ENCODE measurements at places on chromosomes 1 and 21.

DNA sequence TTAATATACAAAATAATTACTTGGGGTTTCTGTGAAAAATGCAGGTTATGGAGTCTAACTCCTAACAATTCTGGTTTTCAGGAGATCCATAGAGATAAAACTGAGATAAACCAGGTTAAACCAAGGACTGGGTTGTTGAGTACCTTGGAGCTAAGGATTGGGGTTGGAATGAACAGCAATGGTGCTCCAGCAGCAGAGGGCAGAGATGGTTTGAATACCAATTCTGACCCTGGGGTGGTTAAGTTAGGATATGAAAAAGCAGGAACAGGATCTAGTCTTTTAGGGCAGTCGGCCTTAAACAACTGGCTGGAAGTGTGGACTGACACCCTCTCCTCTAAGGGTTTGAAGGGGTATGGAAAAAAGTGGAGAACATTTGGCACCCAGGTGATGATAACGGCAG is 53.0 kb downstream of the UROD start:
- DNase-seq, result no peak

DNA sequence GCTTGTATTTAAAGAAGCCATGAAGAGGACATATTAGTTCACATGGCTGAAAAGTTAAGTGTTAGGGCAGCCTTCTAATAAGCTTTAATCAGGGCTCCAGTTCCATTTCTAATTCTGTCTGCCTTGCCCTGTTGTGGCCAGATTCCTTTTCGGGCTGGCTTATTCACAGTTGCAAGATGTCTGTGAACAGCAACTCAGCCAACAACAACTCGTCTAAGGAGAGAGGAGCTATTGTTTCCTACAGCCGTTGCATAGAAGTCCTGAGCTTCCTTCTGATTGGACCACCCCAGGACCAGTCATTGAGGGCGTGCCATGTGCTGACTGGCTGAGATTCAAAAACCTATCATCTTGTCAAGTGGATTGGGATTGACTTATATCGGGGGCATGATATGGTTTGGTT is 18.6 kb upstream of the COQ8A start:
- no peak for DNase-seq

DNA sequence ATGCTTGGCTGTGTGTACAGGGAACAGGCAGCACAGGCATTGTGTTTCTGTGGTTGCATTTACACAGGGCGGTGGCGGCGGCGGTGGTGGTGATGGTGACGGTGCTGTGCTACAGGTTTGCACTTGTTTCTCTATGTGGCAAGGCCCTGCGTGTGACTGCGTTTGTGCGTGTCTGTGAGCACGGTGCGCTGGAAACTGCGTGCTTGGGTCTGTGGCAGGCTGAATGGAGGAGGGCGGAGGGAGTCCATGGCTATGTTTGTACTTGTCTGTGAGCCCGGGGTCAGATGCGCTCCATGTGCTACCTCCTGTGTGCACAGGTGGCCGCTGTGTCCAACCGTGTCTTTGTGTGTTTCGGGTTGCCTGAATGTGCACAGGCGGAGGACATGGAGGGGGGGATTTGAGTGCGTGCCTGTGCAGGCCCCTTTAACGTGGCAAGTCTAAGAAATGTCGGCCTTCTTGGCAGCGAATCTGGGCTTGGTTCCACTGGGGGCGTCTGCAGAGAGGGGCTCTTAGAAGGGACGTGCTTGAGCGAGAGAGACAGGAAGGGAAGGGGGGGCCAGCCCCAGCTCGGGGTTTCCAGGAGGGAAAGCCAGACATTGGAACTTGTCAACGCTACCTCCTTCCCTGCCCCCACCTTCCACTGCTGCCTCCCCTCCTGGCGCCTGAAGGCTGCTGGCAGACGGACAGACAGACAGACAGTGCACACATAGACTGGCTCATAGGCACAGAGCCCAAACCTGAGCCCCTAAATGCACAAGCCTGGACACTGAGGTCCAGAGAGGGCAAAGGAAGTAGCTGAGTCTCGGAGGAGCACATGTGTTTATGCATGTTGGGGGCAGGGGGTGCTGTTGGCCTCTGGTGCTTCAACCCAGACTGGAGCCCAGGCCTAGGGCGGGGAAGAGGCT is 32.7 kb upstream of the WASF2 start:
- DNase-seq, result peak; percentile 76

GRCh38 chr1:168157638-168158037 is 20.9 kb upstream of the GPR161 start:
- DNase-seq, result no peak

DNA sequence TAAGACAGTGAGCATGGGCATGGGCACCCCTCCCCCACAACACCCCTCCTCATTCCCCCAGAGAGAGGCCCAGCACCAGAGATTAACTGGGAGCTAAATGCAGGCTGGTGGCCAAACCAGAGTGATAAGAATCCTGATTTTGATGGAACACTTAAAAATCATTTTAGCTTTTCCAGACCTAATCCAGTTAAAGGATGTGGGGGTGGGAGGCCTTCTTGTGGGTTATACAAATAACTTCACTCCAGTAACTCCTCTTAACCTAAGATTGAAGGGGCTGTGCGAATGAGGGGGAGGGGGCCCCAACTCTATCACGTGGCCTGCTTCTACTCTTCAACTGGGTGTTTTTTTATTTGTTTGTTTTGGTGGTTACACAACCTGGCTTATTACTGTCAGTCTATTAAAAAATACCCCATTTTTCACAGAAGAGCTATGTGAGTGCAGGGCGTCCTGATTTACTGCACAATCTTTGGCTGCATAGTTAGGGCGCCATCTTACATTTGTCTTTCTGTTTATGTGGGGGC is 398.1 kb upstream of the LYPLAL1 start:
- DNase-seq, result no peak

DNA sequence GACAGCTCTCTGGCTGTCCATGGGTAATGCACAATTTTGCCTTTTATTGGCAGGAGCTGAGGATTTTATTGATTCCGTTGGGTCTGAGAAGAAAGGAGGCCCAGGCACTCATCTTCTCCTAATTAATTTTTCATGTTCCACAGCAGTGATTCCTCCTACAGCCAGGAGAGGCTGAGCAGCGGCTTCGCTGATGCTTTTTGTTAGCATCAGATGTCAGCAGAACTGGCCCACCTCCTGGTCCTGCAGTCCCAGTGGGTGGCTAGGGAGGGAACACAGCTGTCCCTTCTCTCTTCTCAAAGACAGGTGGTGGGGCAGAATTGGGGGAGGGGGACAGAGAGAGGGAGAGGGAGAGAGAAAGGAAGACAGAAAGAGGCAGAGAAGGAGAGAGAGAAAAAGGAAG is 5.7 kb downstream of the MT1HL1 start:
- DNase-seq, result no peak

GRCh38 chr1:173202424-173203145 is 4.5 kb downstream of the TNFSF4 start:
- DNase-seq, result peak; percentile 60

DNA sequence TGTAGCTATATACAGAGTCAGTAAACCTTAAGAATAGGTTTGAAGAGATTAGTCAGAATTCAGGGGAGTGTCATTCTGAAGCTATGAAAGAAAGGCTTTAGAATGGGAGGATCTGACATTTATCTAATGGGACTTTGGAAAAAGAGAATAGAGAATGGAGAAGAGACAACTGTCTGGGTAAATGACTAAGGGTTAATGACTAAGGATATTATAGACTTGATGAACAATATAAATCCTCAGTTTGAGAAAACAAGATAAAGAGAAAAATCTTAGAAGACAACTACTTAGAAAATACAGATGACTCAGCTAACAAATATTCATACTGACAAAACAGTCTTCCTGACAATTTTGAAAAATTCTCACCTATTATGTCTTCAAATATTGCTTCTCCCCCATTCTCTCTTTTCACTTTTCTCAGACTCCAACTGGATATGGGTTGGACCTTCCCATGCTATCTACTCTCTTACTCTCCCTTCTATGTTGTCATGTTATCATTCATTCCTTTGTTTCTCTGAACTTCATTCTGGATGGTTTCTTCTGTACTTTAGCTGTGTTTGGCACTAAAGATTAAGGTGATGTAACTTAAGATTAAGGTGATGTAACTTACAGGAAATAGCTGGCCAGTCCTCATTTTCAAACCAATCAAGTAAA is 20.4 kb downstream of the SLC16A1 start:
- DNase-seq, result no peak

GRCh38 chr1:13960375-13960987 is 260.5 kb downstream of the PRDM2 start:
- peak; percentile 43 for DNase-seq

DNA sequence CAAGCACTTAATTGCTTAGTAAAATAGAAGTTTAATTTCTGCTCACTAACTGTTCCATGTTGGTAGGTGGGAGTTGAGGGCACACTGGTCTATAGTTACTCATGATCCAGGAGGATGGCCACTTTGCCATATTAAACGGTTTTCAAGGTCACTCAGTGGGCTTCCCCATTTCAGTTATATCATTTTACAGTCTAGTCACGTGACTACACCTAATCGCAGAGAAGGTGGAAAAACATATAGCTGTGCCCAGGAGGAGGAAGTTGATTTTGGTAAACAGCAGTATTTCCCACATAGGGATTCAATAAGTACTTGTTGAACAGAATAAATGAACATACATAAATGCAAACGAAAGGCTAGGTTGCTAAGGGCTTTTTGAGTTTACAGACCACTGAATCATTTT is 541.1 kb upstream of the CAMK1G start:
- DNase-seq, result no peak

GRCh38 chr21:30148906-30149305 is 17.7 kb downstream of the CLDN17 start:
- peak; percentile 67 for DNase-seq

- DNase-seq, result no peak
Observed at GRCh38 chr1:186965847-186966246, 137.1 kb downstream of the PLA2G4A start.

DNA sequence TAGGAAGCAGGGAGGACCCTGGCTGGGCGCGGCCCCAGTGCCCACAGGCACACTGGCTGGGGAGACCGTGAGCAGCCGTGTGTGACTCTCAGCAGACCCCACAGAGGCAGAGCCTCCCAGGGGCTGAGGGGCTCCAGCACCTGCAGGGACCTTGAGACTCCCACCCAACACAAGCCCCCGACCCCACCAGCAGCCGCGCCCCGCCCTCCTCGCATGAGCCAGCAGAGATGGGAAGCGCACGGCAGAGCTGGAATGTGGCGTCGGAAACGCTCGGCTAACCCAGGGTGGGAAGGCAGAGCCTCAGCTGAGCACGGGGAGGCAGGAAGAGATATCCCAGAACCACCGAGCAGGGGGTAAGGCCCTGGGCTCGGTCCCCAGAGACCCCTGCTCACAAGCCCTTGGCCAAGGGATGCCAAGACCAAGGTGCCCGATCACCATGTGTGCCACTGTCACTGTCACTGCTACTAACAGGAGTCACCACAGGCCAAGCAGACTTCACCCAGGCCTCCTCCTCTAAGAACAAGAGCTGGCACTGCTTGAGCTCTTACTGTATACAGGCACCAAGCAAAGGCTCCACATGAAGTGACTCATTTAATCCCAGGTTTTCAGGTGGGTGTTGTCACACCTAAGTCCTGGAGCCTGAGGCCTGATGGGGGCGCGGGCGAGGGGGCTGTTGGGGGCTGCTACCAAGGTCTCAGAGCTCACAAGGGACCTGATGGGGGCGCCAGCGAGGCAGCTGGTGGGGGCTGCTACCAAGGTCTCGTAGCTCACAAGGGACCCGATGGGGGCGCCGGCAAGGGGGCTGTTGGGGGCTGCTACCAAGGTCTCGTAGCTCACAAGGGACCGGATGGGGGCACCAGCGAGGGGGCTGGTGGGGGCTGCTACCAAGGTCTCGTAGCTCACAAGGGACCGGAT is 20.1 kb downstream of the MEGF6 start:
- no peak for DNase-seq

- no peak for DNase-seq
Observed at GRCh38 chr1:15727424-15727823, 8.6 kb upstream of the SLC25A34 start.

- DNase-seq, result no peak
Observed at GRCh38 chr1:150233359-150234308, 2.3 kb downstream of the ANP32E start.

DNA sequence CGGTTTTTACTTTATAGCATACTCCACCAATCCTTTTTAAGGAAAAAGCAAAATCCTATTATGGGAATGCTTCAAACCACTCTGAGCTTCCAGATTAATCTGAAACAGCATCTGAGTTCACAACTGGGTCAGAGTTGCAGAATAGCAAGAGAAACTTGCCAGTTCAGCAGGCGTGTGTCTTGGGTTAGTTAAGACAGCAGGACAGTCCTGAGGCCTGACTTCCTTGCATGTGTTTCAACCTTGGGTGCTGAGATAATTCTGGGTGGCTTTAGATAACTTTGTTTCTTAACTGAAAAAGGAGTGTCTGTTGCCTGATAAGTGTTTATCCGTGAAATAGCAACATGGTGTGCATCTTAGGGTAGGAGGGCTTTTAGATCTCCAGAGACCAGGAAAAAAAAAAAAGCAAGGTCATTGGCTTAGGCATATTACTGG is 169.2 kb downstream of the DHRS3 start:
- DNase-seq, result no peak

DNA sequence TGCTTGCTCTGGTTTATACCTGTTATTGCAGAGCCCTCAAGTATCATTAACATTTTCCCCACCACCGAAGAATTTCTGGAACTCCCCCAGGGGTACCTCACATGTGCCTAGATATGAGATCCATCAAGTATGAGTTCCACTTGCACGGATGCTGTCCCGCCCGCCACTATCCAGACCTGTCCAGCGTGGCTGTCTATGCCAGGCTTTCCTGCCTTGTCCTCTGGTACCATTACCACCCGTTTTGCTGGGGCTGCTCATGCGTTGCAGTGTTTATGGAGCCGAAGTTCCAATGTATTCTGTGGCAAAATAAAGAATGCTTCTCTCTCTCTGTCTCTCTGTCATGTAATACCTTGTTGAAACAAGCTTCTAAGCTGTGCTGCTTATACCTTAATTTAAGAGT is 543.5 kb upstream of the PTBP2 start:
- no peak for DNase-seq

DNA sequence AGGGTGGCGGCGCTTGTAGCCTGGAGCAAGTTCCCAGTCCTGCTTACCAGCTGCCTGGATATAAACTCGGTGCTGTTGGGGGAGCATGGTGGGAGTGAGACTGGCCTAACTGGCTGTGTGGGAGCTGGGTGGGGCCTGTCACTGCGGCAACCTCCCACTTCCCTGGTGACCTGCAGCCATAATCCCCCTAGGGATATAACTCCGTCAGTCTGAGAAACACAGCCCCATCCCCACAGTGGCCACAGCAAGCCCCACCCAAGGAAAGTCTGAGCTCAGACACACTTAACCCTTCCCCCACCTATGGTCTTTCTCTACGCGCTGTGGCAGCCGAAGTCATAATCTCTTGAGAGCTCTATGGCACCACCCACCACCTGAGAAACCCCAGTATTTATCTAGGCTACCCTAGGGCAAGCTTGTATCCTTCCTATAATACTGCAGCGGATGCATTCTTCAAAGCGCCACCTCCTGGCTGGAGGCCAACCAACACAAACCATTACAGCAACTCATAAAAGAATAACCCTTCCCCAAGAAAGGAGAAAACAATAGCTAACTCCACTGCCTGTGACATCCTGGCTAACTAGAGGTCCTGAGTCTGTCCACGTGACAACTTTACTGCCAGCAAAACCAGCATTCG is 57.4 kb downstream of the ZNF648 start:
- no peak for DNase-seq

All from muscle of back (tissue), 13 donors.